ENCODE measurements at places on chromosomes 13 and 19.

DNA sequence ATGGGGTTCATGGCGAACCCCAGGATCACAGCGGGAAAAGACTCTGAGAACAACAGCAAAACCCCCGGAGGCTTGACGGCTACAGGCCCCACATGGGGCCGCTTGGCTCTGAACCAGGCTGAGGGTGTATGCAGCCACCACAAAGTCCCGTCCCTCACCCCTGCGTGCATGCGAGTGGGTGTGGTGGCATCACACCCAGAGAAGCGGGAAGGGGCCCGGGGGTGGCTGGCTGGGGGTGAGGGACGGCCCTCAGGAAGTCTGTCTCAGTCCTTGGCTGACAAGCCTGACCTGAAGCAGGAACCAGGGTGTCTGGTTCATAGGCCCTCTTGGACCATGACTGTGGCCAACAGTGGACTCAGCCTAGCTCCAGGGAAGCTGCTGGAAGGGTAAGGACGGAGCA lies 34.2 kb downstream of the CEBPG start:
- no peak for DNase-seq

GRCh38 chr19:29247471-29247870 lies 34.5 kb upstream of the UQCRFS1 start:
- no peak for DNase-seq

GRCh38 chr19:21143854-21144253 lies 2.0 kb downstream of the ZNF431 start:
- no peak for DNase-seq

DNA sequence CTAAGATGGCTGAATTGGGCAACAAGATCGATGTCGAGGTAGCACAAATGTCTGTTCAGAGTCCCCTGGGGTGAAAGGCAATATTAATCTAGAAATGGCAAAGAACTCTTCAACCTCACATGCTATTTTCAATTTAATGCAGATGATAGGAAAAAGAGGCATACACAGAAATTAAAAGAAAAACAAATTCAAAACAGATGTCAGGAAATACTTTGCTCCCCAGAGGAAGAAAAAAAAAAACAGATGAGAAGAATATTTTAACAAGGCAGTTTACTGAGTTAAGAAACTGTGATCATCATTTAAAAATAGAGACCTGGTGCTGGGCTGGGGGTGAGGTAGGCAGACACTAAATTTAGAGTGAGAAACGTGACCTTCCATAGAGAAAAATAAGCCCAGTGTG lies 421.9 kb upstream of the ARGLU1 start:
- DNase-seq = no peak

DNA sequence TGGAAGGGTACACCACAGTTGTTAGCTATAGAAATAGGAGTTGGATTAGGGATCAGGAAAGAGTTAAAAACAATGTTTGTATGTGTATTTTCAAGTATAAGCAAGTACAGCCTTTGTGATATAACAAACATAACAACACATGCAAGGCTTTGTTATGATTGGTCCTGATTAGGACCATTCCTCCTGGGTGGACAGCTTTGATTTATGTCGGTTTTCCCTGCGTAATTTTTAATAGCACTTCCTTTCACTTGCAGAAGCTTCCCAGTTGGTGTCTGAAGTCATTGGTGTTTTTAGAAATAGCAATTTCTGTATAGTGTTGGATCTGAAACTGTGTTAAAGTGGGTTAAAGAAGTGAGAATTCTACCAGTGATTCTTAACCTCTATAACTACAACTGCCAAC lies 10.0 kb downstream of the FNDC3A start:
- DNase-seq = no peak

DNA sequence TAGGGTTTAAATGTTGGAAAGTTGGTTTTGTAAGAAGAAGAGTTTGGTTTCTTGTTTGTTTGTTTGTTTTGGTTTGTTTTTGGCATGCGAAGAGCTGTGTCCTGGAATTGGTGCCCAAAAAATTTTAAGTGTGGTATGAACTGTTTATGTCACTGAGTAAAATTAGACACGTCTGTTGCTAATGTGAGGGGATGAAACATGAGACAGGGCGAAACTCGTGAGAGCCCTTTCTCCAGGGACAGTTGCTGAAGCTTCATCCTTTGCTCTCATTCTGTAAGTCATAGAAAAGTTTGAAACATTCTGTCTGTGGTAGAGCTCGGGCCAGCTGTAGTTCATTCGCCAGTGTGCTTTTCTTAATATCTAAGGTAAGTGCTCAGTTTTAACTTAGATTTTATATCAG lies at the start of gene SGCG:
Gene SGCG, plus strand, starts transcription at position 269 of the 400 bp plus-strand sequence. CDS start 22,716 bp downstream, outside the sequence.
- no peak for DNase-seq

DNA sequence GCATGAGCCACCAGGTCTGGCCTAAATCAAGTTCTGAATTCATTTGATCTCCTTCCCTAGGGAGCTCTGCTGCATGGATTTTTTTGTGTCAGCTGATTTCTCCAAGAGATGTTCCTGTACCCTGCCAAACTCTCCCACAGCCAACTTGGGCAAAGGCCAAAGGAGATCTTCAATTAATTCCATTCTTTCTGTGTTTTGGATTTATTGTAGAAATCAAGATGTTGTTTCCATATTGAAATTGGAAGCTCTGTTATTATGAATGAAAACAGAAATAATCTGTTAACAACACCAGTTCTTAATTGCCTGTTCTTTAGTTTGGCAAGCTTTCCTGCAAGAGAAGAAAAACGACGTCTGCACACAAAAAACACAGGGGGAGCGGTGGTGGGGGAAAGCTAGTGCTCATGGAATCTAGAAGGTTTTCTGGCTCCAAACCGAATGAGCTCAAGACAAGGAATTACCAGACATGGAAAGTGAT lies 86.5 kb upstream of the ABCC4 start:
- DNase-seq = no peak

DNA sequence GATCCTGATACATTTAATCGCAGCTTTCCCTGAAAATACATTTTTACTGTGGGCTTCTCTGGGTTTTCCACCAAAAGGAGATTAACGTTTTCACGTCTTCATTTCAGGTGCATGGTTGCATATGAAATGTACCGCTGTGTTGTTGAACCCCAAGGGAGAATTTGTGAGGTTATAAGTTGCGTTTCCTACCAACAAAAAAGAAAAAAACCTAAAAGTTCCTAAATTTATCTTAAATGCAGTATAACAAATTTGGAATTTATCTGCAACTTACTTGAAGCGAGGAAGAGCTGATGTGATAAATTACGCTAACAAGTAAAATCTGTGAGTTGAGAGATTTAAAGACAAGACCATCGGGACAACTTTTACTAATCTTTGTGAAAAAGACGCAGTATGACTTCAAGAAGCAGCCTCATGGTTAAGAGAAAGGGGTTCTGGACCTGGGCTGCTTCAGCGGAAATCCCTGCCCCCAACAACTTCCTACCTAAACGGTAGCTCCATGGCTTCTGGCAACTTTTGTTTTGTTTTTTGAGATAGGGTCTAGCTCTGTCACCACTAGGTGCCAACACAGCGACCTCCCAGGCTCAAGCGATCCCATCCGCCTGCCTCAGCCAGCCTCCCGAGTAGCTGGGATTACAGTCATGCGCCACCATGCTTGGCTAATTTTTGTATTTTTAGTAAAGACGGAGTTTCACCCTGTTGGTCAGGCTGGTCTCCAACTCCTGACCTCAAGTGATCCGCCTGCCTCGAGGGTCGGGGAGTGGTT lies 958 bp upstream of the OBI1 start:
- DNase-seq = no peak

- DNase-seq = no peak
Observed at GRCh38 chr19:48918801-48919247, 14.7 kb upstream of the DHDH start.

- no peak for DNase-seq
Observed at GRCh38 chr13:30241532-30241931, 65.8 kb downstream of the KATNAL1 start.
